ENCODE measurements at places on chromosomes 7 and 10.

DNA sequence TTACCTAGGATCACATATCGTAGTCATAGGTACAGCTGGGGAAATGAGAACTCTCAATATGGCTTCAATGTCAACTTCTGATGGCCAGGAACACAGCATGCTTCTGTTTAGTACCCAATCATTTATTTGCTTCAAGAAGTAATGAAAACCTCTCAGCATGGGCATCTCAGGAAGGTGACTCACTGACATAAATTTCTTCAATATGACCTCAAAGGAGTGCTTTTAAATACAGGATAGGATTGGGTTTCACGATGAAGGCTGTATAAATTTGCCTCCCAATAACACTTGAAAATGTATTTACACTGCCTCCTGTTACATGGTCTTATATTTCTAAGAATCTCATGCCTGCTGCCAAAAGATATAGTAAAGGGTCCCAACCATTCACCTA, 15.1 kb downstream of the ITGA8 start:
- no peak for DNase-seq

DNA sequence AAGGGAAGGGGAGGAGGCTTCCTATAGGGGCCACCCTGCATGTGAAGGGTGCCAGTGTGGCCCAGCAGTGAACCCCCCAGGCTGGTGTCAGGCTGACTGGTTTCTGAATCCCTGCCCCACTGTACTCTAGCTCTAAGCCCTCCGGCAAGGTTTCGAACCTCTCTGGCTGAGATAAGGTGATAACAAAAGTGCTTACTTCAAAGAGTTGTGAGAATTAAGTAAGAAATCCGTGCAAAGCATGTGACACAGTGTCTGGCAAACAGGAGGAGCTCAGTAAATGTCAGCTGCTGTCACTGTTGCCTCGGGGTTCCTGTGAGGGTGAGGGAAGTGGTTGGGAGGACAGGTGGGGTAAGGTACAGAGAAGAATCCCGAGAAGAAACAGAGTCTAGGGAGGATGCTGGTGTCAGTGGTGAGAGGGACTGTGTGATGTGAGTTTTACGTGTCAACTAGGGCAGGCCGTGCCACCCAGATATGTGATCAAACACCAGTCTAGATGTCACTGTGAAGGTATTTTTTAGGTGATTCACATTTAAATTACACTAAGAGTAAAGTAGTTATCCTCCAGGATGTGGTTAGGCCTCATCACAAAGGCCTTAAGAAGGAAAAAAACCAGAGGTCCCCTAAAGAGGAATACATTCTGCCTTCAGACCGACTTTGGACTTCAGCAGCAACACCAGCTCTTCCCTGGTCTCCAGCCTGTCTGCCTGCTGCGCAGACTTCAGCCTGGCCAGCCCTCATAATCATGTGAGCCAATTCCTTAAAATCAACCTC, 64.4 kb downstream of the BPGM start:
- DNase-seq, result no peak

DNA sequence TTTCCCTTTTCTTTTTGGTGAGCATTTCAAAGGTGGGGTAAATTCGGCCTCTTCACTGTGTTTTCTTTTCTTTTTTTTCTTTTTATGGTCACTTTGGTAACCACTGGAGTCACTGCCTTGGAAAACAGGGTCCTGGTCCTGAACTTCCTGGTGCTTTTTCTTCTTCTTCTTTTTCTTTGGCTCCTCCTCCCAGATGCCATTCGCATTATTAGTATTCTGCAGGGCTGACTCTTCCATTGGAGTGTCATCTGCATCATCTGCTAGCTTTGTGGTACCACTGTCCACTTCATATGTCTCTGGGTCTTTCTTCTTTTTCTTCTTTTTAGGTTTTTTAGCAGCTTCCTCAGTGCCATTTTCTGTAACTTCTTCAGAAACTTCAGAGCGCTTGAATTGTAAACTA, 10.5 kb downstream of the POLR1F start:
- DNase-seq, result no peak

DNA sequence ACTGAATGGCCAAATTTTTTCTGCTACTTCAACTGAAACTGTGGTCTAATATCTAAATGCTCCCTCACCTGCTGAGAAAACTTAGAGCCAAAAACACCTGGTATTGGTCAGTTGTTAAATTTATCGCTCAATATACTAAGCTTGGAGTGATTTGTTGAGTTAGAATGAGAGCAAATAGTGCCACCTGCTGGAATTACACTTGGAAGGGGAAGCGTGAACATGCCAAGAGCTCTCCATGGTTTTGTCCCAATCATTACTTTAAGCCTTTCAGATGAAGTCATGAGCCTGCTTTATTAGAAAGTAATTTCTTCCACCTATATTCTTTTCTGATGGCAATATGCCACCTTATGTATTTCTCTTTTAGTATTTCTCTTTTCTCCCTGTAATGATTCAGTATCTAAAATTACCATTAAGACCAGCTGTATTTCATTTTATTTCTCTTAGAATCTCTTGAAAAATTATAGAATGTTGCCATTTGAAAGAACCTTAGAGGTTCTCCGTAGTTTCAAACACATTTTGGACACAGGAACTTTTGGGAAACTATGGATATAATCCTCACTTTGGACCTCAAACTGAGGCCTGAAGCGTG, 447.8 kb upstream of the C7orf33 start:
- peak; percentile 28 for DNase-seq

DNA sequence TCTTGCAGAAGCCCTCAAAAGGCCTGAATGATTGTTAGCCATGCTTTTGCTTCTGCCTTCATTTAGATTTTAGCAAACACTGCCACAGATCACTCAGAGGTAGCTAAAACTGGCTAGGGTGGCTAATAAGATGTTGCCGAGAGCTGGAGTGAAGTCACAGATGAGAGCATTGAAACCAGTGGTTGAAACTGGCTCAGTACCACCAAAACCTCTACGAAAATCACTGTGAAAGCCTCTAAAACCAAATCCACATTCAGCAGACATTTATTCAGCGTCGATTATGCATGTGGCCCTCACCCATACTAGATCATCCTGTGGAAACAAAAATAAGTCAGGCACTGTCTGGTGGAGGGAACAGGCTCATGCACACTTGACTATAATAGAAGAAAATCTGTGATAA, 50.8 kb downstream of the PIK3CG start:
- peak; percentile 40 for DNase-seq

DNA sequence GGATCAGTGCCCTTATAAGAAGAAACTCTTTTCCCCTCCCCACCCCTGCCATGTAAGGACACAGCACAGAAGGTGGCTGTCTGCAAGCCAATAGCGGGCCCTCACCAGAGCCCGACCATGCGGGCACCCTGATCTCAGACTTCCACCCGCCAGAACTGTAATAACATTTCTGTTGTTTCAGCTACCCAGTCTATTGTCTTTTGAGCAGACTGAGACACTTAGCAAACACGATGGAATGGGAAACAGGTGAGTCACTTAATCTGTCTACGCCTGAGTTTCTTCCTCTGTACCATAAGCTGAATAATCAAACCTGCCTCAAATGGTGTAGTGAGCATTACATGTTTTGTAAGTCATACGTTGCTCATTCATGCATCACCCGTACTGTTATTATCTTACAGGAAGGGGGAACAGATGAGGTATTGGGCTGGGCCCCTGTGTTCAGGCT, 58.2 kb downstream of the STRA8 start:
- DNase-seq, result no peak

- peak; percentile 30 for DNase-seq
Observed at GRCh38 chr7:16421333-16422102, at the start of gene CRPPA. TSS of gene CRPPA (minus strand) at chr7:16421538. CDS start at chr7:16421322, 216 bp downstream.

DNA sequence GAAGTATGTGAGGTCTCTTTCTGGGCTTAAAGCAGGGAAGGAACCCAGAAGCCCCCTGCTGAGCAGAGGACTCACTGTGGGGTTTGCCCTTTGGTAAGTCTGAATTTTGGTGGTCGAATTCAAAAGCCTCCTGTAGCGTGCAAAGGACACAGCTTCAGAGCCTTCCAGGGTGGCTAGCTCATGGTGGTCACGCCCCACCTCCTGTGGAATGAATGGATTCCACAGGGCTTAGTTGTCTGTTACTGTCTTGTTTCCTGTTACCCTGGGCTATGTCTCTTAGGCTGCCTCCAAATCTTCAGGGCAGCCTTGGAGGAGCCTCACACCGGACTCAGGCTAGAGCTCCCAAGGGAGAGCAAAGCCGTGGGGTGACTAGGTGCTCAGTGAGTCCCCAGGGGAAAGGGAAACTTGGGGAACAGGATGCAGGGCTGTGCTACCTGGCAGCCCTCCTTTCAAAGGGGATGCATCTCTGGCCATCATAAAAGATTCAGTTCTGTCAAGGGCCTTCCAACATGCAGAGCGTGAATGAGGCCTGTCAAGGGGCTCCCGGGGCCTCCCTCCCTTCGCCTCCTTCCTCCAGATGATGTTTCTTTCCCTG, 211.7 kb downstream of the CCSER2 start:
- DNase-seq, result no peak

- no peak for DNase-seq
Observed at GRCh38 chr10:45422866-45423659, 49.0 kb downstream of the ALOX5 start.

GRCh38 chr10:49781247-49781646, 19.1 kb upstream of the OGDHL start:
- DNase-seq, result no peak

GRCh38 chr10:50798297-50798696, 58.6 kb downstream of the ASAH2B start:
- no peak for DNase-seq

GRCh38 chr10:118139321-118139720, 92.6 kb upstream of the RAB11FIP2 start:
- no peak for DNase-seq

GRCh38 chr7:156544919-156545715, 95.5 kb upstream of the RNF32 start:
- no peak for DNase-seq

GRCh38 chr7:41890631-41891274, 187.9 kb upstream of the INHBA start:
- DNase-seq, result no peak

DNA sequence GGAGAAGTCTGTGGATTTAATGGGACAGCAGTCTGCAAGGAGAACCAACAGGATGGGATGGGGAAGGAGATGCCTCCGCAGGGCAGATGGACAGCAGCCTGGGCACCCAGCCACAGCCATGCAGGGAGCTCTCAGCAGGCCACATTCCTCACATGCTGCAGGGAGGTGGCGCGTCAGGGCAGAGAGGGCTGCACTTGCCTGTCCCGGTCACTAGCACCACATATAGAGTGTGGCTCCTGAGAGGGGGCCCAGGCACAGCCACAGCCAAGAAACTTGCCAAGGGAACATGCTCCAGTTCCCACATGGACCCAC, 86.8 kb upstream of the ZMIZ1 start:
- no peak for DNase-seq

GRCh38 chr7:94472608-94473007, 37.0 kb upstream of the CASD1 start:
- no peak for DNase-seq

DNA sequence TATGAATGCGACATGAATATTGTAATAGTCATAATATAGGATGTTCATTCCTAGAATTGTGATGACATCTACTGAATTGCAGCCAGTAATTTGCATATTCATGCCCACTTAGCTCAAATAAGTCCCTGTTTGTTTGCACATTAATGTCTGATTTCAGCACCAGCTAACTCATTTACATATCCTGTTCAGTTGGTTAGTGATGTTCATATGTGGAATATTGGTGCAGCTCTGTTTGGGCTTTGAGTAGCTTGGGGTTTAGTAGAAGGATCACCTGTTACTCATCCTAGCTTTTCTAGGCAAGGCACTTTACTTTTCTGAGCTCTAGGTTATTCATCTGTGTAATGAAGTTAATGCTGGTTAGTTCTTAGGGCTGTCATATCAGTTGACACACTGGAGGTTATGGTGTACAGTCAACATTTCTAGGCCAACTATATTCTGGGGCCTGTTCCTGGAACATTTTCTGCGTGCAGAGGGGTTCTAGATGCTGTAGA, 238.4 kb downstream of the EXOC4 start:
- no peak for DNase-seq

DNA sequence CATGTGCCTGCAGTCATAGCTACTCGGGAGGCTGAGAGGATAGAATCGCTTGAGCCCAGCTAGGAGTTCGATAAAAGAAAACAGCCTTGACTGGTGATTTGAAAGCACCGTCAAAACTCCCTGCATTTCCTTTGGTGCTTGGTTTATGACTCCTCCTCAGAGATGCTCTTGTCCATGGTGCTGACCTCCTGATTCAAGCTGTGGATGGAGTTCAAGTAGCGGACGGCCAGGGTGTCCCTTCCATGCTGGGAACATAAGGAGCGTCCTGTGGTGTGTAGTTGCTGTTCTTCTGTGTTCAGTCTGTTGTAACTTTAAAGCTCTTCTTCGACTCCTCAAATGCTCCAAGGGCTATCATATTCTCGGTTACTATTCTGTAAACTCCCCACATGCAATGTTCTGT, 382.5 kb upstream of the KIAA1217 start:
- DNase-seq, result no peak

DNA sequence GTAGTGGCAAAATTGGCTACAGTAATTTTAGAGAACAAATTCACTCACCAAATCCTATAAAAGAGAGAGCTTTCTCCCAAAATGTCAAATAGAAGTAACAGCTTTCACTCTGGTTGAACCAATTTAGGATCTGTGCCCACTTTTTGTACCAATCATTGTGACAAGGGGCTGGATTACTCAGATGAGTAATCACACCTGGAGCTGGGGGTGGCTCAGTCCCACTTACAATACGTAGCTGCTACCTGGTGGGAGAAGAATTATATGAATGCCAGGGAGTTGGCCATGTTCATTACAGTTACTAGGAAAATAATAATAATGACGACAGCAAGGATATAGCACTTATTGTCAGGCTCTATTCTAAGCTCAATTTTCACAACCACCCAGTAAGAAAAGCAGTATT, 23.4 kb upstream of the SLC26A3 start:
- no peak for DNase-seq

- DNase-seq, result no peak
Observed at GRCh38 chr10:52801947-52802346, 29.4 kb upstream of the MBL2 start.

DNA sequence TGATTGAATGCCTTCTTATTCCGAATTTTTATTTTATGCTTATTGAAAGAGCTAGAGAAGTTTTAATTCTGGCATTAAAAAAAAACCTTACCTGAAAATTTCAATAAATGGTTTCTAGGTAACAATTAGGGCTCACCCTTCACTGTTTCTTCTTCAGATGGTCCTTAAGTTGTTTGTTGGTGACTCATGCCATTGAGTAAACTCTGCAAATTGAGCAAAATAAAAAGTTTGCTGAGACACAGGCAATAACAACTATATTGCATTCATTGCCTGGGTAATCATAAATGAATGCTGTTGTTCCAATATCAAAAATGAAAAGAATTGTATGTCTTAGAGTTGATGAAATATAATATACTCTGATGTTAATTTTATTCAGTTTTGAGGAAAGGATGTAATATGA, 300.3 kb downstream of the CDK14 start:
- no peak for DNase-seq

Measured in GM13976 (cell line).